ENCODE measurements at places on chromosomes 5 and 9.

GRCh38 chr5:85967681-85968080 lies 650.1 kb upstream of the COX7C start:
- DNase-seq = no peak

DNA sequence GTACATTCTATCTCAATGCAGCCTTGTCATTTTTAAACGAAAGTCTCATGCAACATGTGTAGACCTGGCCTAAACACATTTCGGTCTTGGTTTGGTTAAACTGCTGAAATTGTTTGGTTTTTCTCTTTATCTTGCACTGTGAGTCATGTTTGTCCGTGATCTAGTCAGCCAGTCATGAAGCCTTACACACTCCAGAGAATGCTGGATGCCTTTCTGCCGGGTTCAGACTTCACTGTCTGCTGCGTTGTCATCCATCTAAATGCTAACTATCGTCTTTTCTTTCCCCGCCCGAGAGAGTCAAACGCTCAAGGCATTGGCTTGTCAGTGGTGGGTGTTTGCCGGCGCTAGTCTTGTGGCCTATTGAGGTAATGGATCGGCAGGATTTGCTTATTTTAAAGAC lies 1194.6 kb upstream of the WWC1 start:
- no peak for DNase-seq

DNA sequence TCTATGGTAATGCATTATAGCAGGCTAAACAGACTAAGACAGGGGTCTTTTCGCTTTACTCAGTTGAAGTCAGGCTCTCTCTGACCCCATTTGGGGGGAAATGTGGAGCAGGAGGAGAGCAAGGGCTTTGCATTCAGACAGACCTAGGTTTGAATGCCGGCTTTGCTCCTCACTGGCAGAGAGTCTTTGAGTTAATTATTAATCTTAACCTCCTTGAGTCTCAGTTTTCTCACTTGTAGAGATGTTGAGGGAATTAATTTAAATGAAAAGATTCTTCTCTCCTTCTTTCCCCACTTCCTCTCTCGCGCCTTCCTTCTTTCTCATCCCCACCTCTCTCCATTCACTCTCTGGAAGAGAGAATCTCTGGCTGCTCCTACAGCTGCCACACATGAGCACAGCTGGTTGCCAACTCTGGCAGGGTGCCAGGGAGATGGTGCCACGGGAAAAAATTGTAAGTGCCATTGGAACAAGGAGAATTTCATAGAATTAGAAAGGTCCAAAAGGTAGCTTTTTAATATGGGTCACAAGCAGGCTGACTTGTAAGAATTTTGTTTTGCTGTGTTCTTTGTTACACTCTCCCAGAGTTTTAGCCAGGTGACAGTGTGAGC lies 25.2 kb upstream of the GLRA1 start:
- no peak for DNase-seq

DNA sequence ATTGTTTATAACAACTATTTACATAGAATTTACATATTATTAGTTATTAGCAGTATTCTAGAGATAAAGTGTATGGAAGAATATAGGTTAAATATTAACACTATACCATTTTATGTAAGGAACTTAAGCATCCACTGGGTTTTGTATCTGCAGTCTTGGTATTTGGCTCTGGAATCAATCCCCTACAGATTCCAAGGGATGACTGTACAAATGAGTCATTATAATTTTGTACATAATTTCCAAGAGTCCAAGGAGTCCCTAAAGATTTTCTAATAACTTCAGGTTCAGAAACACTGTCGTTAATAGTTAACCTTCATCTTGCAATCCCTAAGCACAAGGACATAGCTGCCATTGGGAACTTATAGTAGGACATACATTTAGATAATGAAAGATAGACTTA lies 254.8 kb upstream of the PDE4D start:
- DNase-seq = no peak

DNA sequence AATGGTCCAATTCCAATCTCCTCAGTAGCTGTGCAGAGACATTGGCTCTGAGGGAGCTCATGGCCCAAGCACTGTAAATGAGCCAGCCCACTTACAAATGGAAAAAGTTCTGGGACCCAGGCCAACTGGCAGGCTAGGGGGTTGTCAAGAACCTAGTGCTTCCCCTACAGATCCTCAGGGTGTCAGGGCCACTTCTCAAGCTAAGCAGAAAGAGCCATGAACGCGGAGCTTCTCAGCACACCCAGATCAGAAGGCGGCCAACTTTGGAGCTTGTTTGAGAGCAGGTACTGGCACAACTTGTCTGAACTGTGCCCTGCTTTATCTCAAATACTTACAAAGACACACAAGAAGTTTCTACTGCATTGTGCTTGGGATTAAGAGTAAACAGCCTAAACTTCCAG lies 17.5 kb downstream of the TLE1 start:
- DNase-seq = no peak

DNA sequence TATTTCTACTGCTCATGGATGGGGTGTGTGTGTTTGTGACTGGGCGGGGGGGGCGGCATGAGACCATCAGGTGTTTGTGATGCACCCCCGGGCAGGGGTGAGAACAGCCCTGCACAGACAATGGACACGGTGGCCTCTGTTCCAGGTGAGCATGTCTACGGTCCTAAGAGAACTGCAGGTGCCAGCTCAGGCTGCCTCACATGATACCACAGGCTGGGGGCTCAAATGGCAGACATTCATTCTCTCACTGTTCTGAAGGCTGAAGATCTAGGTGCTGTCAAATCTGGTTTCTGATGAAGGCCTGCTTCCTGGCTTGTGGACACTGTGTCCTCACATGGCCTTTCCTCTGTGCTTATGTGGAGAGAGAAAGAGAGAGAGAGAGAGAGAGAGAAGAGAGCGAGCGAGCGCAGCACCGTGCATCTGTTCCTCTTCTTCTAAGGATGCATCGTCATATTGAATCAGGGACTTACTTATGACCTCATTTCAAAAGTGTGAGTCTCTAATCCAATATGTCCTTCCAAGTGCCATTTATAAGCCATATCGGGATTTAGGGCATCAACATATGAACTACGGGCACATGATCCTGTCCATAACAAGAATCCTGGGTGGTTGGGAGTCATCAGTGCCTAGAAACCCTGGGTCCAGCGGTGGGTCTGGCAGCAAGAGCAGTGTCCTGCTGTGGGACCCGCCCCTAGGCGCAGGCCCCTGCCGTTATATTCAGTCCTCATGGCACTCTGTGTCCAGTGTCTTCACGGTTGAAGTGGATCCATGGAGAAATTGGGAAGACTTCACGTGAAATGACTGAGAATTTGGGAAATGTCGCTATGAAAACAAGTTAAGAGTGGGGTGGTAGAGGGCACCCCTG lies 42.5 kb downstream of the NXNL2 start:
- no peak for DNase-seq

GRCh38 chr9:95382433-95382832 lies 64.9 kb upstream of the FANCC start:
- no peak for DNase-seq

DNA sequence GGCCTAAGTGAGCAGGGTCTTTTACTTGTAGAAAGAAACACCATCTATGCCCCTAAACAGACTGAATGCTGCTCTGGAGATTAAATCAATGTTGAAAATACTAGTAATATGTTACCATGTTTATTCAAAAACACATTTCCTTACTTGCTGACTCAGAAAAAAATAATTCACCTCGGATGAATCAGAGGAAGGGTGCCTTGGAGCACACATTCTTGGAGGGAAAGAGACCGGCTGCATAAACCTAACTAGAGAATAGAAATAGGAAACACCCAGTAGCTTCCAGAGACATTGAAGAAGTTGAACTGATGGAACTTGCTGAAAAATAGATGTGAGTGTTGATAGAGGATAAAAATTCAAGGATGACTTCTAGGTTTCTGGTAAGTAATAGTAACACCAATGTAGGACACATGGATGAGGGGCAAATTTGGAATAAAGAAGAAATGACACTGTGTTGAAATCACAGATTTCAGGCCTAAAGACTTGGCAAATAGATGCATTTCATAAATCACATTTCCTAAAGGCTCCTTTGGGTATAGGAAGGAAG lies 76.9 kb upstream of the MINAR2 start:
- no peak for DNase-seq

DNA sequence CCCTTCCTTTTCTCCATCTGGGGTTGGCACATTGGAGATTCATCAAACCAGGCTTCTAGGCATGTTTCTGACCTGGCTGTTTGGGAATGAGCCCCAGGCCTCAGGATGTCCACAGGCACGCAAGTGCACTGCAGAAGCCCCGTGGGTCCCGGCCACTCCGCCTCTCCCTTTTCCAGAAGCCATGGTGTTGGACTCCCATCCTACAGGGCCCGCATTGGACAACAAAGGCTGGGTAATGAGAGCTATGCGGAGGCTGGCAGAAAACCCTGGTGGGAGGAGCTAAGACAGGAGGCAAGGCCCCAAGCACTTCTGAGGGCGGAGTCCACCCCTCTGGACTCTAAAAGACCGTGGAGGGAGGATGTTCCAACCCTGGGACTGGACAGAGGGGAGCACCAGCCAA lies 160.6 kb downstream of the OLFM1 start:
- DNase-seq = no peak

DNA sequence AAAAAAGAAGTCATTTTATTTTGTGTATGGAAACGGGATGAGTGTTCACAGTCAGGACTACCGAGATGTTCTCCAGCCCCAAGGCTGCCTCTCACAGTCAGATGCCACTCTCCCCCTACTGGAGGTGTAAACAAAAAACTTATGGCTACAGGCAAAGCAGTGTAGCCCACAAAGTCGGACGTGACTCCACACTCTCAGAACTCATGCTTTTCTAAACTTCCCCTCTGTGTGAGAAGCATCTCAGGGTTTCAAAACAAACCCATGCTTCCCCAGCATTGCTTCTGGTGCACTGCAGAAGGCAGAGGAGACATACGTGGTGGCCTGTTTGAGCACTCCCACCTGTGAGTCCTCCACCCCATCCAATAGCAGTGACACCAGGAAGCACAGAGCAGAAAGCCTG lies 580.3 kb downstream of the BNC2 start:
- no peak for DNase-seq

- DNase-seq = no peak
Measured at GRCh38 chr5:97591781-97592180, 408.7 kb upstream of the RIOK2 start.

DNA sequence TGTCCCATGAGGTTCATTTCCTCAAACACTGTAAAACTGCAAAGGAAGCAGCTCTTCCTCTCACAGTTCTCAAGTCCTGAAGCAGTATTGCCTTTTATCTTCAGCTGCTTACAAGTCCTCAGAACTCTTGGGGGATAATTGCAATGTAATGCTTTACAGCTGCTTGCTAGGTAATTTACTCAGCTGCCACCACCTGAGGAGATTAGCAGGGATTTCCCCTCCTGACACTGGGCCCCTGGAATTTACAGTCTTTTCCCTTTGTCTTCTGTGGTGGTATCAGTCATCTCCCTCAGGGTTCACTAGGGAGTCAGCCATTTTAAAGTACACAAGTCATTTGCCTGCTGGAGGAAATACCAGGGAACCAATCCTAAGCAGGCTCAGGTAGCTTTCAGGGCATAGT lies 754.3 kb upstream of the GRAMD2B start:
- no peak for DNase-seq

DNA sequence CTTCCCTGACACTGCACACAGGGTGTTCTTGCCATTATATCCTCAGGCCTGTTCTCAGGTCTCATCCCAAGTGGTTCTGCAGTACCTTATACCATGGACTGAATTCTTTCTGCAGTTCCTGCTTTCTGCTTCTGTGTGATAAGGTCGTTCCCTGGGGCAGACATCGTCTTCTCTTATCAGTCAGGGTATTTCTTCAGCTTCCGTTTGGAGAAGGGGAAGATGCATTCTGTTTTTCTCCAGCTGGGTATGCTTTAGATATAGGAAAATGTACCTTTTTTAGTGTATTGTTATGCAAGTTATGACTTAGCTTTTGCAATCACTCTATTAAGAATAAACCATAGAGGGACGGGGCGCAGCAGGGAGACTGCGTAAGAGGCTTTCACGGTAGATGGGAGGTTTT lies 31.1 kb downstream of the RALGPS1 start:
- no peak for DNase-seq

- DNase-seq = no peak
Measured at GRCh38 chr9:85016384-85017006, 347.0 kb downstream of the NTRK2 start.

- DNase-seq = no peak
Measured at GRCh38 chr5:123358304-123358703, 64.9 kb downstream of the CEP120 start.

GRCh38 chr9:112495614-112496013 lies 9.0 kb downstream of the KIAA1958 start:
- no peak for DNase-seq

- DNase-seq = no peak
Measured at GRCh38 chr5:180865981-180866695, 5.1 kb upstream of the ZFP62 start.

DNA sequence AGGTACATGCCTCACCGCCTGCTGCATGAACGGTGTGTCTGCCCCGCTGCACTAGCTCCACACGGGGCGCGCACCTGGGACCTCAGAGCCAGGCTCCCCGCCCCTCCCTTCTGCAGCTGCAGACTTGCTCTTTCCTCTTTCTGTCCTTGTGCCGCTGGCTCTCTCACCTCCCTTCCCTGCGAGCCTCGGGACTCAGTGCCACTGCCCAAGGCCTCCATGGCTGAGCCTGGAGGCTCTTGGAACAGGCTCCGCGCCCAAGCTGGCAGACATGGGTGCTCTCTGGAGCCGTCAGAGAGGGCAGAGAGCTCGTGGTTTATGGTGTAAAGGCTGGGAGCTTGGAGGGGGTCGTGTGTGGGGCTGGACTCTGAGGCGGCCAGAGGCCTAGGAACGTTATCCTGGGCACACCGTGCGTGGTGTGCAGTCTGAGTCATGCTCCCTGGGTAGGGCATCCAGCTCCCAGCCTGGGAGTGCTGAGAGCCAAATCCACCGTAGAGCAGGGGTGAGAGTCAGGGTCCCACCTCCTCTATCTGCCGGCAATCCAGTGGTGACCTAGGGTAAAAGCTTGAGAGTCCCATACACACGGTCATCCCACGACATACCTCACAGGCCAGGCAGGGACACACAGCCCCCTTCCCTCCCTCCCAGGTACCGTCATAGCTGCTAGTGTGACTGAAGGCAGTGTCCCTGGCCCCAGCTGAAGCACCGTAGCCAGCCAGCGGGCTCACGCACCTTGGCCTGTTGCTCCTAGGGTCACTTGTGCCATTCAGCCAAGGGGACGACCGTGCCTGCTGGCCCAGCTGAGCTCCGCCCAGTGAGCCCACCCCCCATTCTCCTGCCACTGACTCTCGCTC lies 22.4 kb downstream of the GOLGA2 start:
- no peak for DNase-seq

DNA sequence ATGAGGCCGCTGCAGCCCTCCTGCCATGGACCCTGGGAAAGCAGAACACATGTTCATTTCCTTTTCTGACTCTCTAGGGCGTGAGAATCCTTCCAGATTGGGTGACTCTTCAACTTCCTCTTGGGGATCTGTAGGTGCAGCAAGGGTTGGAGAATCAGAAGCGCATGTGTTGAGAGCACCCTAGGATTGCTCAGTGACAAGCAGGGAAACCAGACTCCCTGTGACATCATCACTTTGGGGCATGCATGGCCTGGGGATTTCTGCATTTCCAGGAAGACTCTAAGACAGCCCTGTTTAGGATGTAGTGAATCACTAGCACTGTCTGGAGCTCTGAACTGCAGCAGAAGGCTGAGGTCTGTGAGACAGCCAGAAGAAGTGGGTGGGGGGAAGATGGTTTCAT lies 15.1 kb upstream of the LCP2 start:
- DNase-seq = peak; percentile 51

- no peak for DNase-seq
Measured at GRCh38 chr9:13146840-13147239, 132.7 kb downstream of the MPDZ start.

Measured in stimulated activated CD4-positive, alpha-beta T cell treated with anti-CD3 and anti-CD28 coated beads, TNF-alpha, amount 100 ng/mL, for 24 hours (primary cell).